Smooth muscle cell of the brain vasculature (primary cell): ENCODE measurements at places on chromosomes 3 and 15.
A peak's percentile ranks its signal among the peaks of the same experiment; 100 is the strongest.

DNA sequence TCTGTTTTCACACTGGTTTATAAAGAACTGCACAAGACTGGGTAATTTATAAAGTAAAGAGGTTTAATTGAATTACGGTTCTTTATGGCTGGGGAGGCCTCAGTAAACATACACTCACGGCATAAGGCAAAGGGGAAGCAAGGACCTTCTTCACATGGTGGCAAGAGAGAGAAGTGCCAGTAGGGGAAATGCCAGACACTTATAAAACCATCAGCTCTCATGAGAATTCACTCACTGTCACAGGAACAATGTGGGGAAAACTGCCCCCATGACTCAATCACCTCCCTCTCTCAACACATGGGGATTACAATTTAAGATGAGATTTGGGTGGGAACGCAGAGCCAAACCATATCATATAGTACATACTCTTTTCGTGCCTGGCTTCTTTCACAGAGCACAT is 42.4 kb downstream of the MAP2K1 start:
- DNase-seq = no peak

GRCh38 chr3:64098670-64099069 is 75.4 kb upstream of the PSMD6 start:
- no peak for DNase-seq

GRCh38 chr3:192422997-192423342 is 304.4 kb downstream of the FGF12 start:
- no peak for DNase-seq

GRCh38 chr15:64897345-64897985 is 14.2 kb upstream of the ANKDD1A start:
- no peak for DNase-seq

- no peak for DNase-seq
These were observed 227.1 kb downstream of the RPLP1 start for GRCh38 chr15:69679623-69680228.

DNA sequence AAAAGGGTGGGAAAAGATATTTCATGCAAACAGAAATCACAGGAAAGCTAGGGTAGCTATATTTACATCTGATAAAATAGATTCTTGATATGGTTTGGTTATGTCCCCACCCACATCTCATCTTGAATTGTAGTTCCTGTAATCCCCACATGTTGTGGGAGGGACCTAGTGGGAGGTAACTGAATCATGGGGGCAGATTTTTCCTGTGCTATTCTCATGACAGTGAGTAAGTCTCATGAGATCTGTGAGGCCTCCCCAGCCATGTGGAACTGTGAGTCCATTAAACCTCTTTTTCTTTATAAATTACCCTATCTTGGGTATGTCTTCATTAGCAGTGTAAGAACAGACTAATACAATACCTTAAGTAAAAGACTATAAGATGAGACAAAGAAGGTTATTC is 558.1 kb downstream of the RSL24D1 start:
- no peak for DNase-seq

DNA sequence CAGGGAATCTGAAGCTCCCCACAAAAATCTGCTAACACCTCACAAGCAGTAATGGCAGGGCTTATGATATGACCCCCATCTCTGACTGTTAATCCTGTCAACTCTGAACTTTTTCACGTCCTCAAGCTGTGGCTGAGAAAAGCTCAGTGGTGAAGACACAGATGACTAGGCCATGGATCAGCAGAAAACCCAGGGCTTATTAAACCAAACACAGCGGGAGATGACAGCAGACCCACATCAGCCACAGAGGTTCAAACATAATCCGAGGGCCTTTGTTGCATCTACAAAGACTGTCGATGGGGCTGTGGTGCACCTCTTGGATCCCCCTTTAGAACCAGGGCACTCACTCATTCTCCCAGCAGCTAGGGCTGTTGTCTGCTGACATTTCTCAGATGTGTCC is 50.4 kb downstream of the GLB1 start:
- no peak for DNase-seq

GRCh38 chr3:72114773-72115172 is 329.8 kb upstream of the PROK2 start:
- no peak for DNase-seq

GRCh38 chr15:46941241-46941640 is 776.1 kb upstream of the SEMA6D start:
- DNase-seq = no peak

GRCh38 chr15:41713047-41713446 is 52.8 kb downstream of the MGA start:
- no peak for DNase-seq

DNA sequence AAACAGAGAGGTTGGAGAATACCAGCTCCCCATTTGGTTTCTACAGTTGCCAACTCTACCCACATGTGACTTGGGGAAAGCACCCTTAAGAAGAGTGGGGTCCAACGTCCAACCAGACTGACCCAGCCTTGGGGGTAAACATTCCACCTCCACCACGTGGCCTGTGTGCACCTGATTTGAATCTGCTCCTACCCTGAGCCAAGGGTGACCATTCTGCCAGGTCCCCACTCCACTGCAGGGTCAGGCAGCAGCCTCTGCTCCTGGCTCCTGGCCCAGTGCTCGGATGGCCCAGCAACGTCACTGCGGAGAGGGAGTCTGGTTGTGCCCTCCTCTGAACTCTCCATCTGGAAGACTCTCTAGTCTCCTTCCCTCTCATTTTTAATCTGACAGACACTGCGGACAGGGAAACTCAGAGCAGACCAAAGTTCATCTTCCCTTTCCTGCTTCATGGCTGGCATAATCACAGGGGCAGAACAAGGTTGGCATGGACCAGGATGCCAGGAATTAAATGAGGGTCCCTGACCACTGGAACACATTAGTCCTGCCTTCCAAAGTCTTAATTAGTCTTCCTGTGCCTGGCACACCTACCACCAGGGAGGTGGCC is 29.4 kb downstream of the FHIT start:
- no peak for DNase-seq

DNA sequence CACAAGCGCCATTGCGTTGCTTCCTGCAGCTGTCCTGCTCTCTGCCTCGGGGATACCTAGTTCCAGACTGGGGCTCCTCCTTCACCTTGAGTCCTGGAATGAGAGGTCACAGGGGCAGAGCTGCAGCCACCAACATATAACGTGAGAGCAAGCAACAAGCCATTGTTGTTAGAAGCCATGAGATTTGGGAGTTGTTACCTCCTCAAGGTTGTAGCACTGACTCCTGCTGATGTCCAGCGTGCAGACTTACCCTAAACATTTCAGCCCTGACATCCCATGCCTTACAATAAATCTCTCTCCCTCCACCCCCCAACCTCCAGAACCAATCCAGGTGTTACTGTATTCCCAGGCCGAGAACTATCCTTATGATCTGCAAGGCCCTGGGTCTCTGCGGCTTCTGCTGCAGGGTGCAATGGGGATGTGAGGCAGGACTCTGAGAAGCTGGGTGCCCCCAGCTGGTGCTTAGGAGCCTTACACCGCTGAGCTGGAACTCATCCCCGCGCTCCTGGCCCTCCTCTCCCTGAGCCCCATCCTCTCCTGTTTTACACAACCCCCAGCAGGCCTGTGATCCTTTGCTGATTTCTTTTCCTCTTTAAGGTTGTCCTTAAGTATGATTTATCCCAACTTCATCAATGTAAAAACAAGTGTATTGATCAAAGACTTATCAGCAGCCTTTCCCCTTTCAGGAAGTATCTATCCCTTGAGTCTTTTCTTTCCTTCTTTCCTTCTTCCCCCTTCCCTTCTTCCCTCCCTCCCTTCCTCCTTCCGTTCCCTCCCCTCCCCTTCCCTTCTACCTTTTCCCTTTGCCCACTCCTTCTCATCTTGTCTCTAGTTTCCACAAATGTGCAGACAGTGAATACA is 84.2 kb upstream of the ABHD2 start:
- DNase-seq = peak; percentile 17

DNA sequence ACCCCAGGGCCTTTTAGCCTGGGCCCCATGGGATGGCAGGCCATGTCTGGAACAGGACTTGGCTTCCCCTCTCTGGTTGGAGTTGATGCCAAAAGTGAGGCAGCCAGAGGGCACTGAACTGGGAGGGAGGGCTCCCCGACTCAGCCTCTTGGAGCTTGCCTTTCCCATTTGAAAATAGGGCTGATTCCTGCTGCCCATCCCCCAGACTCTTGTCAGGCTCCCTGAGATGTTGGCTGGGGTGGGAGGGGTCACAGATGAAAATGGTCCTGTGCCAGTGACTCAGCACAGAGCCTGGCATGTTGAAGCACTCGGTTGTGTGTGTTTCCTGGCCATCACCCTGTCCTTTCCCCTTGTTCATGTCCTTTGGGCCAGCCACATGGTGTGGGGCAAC is 6.6 kb downstream of the PPCDC start:
- no peak for DNase-seq

- no peak for DNase-seq
These were observed at the start of gene P2RY14 for GRCh38 chr3:151278230-151278629. P2RY14 (minus strand) TSS chr3:151278542; CDS start chr3:151214316, 64,226 bp downstream.

GRCh38 chr3:30894521-30895251 is at the start of gene GADL1:
GADL1 (minus strand) TSS chr3:30894661; CDS start chr3:30894614, 47 bp downstream.
- DNase-seq = no peak

DNA sequence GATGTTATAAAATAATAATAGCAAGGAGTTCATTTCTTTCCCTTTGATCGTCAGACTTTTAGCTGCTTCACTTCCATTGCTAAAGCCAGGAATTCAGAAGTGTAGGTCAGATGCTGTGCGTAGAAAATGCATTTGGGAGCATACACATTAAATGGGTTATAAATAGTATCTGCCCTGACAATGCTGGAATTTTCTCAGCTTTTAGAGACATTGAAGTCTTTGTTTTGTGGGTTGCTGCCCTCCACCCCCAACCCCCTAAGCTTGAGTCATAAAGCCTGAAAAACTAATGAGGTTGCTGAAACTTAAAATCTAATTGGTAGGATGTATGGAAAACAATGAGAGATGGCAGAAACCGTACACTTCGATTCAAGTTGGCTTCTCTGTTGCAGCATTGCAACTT is 81.9 kb downstream of the MITF start:
- DNase-seq = no peak

GRCh38 chr3:182521339-182521738 is 272.0 kb upstream of the ATP11B start:
- no peak for DNase-seq

GRCh38 chr15:74795966-74796625 is 14.2 kb downstream of the CSK start:
- no peak for DNase-seq

- DNase-seq = no peak
These were observed 29.2 kb downstream of the ILDR1 start for GRCh38 chr3:121992601-121993560.

DNA sequence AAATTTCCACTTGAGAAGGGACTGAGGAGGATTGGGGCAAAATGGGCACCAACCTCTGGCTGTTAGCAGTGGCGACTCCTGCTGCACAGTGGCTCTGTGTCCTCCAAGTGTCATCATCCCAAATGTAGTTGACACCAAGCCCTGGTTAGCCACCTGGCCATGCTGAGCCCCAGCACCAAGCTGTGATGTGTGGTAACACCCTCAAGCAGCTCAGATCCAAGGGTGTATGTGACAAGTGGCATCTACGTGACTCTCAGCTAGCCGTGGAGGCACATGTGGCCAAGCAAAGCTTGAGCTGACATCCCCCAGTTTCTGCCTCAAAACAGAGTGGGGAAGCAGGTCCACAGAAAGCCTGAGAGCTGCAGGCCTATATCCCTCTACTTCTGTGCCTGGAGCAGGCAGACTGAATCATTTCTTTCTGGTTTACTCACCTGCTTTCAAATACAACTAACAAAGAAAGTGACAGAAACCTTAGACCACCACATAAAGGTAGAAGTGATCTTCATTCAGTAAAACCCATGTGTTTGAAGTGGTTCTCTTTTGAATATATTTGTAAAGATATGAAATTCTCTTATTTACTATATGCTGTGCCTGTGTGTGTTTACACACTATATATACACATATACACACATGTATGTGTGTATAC is 40.0 kb downstream of the FOXP1 start:
- DNase-seq = no peak

DNA sequence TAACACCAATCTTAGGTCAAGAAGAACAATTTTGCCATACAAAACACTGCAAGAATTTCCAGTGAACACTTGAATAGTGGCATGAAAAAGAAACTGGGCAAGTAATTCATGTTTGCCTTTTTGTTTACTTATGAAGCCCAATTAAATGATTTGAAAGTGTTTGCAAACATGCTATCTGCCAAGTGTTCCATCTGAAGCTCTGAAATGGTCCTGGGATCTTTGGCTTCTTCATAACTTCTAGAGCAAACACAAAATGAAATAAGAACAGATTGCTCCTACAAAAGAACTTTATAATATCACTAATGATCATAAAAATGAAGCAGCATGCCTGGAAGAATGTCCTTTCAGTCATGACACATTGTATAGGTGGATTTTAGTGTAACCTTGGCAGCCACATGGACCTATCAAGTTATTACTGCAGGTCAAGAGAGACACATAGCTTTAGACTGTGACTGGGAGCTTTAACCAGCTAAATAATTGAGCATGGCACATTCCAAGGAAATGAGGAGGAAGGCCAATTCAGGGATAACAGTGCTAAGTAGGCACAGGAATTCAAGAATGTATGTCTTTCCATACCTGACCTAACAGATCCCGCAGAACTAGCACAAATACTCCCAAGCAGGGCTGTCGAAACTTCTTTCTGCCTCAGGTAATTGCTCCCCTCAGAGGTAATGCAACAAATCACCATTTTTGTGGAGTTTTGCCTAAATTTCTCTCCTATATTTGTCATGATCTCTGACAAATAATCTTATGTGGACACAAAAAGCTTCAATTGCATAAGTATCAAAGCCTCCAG is 144.6 kb downstream of the DUT start:
- DNase-seq = no peak

DNA sequence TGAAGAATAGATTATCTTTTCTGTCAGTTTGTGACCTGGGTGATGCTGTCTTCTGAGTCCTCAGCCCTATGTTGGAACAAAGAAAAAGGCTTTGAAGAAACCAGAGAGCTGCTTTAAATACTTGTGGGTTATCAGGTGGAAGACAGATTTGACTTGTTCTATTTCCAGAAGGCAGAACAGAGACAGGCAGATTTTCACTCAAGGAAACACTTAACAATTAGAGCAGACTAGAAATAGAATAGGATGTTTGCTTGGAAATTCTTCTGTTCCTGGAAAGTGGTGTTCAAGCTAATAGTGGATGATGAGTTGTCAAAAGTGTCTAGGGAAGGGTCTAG is 219.4 kb downstream of the UBE2E2 start:
- no peak for DNase-seq

- peak; percentile 59 for DNase-seq
These were observed 4.4 kb upstream of the CLDN11 start for GRCh38 chr3:170414202-170414663.

DNA sequence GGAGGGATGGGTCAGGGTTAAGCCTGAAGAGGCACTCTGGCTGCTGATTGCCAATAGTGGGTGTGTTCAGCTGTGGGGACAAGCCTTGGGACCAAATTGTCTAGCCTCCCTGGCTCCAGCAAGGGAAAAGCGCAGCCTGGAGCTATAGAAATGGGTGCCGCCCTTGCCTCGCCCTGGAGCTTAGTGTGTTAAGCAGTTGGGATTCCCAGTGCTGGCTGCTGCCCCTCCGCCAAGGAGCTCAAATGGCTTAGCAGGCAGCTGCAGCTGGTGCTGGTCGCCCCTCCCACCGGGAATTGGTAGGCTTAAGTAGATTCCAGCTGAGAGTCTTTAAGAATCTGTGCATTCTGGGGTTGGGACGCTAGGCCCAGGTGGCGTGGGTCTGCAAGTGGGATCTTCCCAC is 662.9 kb upstream of the TBL1XR1 start:
- no peak for DNase-seq
